ENCODE measurements at places on chromosomes 1 and 21. TPM values are rescaled to one million over a fixed set of nuclear protein-coding genes. Genes with fewer than 3 reads are reported as not detected.

GRCh38 chr1:221810406-221810805 is 68.5 kb upstream of the DUSP10 start:
- no peaks in the 10 kb centered on the region for H3K4me1 ChIP-seq
- DNase-seq, result no peak
- no peaks in the 10 kb centered on the region for H3K27me3 ChIP-seq
- H3K27ac ChIP-seq, result no peak overlapping the region

- peaks cover 2% of the 10 kb centered on the region for H3K27me3 ChIP-seq
- H3K36me3 ChIP-seq, result no peaks in the 10 kb centered on the region
- DNase-seq, result no peak
- no peak overlapping the region for H3K4me3 ChIP-seq
- H3K27ac ChIP-seq, result no peak overlapping the region
These were observed 180.5 kb downstream of the FCRL5 start for GRCh38 chr1:157371826-157372225.

DNA sequence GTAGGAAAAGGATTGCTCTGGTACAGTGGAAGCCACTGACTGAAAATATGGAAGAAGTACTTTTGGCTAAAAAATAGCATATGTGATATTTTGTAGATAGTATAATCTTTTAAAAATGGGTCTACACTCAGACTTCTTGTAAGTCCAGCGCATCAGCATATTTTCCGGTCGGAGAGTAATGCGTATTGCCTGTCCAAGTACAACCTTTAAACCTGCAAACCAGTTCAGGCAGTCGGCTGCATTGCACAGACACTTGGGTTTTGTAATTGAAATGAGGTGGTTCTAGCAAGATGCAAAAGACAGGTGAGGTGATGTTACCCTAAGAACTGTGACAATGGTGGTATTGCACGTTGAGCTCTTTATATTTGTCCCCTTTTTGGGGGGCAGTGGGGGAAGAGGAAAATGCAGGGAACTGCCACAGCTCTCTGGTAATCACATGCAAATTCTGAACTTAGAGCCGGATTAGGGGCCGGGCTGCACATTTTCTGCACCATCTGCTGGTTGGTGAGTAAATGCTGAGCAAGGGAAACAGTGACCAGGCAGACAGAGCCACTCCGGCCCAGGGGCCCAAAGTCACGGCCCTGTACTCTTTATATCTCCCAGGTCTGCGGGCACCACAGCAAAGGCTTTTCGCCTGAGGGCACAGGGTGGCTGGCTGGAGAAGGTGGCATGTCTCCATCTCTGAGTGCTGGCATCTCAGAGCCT is 2.3 kb downstream of the GPR137B start:
- H3K4me3 ChIP-seq, result no peak overlapping the region
- no peak for DNase-seq
- H3K4me1 ChIP-seq, result peaks cover 31% of the 10 kb centered on the region

The CTSK gene
- 2.2 TPM for total RNA-seq

The SNAP47 gene
- total RNA-seq, result 16.8 TPM
